ENCODE measurements at places on chromosomes 3 and 15.

DNA sequence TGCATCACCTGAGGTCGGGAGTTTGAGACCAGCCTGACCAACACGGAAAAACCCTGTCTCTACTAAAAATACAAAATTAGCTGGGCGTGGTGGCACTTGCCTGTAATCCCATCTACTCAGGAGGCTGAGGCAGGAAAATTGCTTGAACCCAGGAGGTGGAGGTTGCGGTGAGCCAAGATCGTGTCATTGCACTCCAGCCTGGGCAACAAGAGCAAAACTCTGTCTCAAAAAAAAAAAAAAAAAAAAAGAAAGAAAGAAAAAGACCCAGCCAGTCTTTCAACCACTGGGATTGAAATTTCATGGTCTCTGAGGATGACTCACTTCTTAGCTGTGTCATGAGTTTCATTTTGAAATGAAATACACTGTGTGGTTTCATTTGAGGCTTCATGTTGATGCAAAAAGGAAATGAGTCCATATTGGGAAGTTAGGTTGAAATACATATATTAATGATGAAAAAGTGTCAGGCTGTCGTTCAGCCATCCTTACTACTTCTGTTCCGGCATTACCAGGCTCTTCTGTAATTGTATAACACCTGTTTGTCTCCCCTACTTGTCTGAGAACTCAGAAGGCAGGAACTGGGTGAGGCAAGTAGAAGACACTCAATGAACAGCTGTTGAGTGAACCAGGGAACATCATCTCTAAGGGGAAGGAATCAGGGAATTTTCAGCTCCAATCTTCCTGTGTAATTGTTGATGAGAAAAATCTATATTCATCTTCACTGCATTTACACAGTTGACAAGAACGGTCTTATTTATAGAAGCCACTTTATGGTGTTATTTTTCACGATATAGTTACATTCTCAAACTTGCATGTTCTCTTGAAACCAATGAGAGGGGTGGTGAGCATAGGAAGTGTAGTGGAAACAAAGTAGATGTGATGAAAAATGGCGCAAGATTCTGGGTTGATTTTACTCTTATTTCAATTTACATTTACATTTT is 87.4 kb downstream of the NFKBIZ start:
- DNase-seq = no peak

DNA sequence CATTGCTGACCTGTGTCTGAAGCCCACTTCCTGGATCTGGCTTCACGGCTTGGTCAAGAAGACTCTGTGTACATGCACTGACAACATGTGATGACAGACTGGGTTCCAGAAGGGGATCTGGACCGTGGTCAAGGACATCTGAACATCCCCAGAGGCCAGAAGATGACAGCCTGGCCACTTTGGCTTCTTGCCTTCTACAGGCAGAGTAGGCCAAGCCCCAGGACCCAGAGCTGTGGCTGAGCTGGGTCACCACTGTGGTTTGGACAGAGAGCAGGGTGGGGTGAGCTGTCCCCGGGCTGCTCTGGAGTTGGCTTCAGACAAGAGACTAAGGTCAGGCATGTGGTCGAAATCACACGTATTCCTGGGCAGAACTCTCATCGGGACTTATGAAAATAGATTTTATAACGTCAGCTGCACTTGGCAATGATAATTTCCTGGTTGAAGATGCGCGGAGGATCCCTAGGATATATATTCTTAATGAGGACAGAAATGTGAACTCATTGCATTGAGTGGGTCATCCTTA is 114.1 kb upstream of the FRMD4B start:
- no peak for DNase-seq

- DNase-seq = no peak
These were observed 25.0 kb downstream of the TCAIM start for GRCh38 chr3:44363591-44363990.

GRCh38 chr15:98043160-98044014 is 82.9 kb downstream of the ARRDC4 start:
- no peak for DNase-seq

DNA sequence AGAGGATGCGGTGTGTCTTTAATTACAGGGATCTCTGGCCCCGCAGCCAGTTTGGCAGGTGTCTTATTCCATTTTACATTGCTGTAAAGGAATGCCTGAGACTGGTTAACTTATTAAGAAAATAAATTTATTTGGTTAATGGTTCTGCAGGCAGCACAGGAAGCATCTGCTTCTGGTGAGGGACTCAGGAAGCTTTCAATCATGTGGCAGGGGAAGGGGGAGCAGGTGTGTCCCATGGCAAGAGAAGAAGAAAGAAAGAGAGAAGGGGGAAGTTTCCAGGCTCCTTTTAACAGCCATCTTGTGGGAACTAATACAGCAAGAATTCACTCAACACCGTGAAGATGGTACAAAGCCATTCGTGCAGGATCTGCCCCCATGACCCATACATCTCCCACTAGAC is 128.0 kb upstream of the CRBN start:
- no peak for DNase-seq

GRCh38 chr3:143600756-143601718 is 247.2 kb downstream of the SLC9A9 start:
- DNase-seq = peak; percentile 70

DNA sequence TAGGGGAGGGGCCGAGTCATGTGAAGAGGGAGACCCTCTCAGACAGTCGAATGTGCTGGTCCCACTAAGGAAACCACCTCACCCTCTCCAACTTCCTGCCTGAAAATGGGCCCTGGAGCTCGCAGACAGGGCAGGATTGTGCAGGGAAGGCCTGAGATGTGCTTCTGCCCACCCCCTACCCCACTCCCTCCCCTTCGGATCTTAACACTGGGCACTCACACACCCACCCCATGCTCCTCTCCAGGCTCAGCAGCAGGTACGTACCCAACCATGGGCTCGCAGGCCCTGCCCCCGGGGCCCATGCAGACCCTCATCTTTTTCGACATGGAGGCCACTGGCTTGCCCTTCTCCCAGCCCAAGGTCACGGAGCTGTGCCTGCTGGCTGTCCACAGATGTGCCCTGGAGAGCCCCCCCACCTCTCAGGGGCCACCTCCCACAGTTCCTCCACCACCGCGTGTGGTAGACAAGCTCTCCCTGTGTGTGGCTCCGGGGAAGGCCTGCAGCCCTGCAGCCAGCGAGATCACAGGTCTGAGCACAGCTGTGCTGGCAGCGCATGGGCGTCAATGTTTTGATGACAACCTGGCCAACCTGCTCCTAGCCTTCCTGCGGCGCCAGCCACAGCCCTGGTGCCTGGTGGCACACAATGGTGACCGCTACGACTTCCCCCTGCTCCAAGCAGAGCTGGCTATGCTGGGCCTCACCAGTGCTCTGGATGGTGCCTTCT is 20.0 kb downstream of the ATRIP start:
- DNase-seq = no peak

- DNase-seq = no peak
These were observed 19.4 kb downstream of the SLC6A11 start for GRCh38 chr3:10835406-10835805.

DNA sequence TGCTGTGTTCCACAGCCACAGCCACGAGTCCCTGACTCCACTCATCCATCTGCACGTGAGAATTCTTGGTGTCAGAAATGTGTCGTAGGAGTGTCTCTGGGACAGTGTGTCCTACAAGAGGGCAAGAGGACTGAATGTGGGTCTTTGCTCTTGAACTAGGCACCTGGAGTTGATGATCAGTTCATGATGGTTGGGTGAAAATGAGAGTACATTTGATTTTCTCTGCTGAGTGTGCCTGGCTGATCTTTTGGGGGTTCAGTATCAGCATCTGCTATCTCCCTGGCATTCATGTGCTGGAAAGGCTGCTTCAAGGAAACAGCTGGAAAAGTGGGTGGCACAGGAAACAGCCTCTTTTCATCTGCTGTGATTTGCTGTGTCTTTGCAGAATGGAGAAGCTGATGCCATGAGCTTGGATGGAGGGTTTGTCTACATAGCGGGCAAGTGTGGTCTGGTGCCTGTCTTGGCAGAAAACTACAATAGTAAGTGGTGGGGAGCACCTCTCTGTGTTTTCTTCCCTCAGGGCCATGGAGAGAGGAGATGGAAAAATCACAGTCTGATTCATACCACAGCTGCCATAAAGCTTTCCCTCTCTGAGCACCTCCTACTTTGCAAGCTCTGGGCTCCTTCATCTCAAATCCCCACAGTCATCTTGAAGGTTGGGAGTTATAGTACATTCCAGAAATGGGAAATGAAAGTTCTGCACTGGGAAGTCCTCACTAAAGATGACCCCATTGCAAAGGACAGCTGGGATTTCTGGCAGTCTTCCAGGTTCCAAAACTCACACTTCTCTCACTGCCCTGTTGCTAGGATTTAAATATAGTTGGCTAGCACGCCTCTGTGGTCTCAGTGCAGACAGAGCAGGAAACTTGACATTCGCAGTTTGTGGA is 17.8 kb downstream of the TF start:
- DNase-seq = no peak

DNA sequence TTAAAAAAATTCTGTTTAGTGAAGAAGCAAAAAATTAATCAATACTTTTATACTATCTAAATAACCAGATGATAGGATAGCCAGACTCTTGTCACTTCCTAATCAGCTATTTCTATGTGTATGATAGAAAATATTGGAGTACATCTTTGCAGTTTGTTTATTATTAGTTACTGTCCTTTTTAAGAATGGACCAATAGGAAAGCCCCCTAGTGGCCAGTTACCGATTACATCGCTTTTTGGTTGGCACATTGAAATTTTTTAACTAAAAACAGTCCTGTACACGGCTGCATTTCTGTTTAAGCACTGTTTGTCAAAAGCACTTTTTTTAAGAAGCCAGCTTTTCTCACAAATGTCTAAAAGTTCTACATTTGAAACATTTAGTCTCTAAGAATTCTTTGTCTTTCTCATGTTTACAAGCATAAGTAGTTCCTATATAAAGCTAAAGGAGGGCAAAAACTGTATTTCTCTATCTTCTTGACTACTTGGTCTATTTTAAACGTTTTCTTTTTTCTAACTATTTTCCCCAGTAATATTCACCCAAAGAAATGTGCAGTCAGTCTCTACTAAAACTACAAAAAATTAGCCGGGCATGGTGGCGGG is 253.2 kb upstream of the LRTM1 start:
- DNase-seq = peak; percentile 28

DNA sequence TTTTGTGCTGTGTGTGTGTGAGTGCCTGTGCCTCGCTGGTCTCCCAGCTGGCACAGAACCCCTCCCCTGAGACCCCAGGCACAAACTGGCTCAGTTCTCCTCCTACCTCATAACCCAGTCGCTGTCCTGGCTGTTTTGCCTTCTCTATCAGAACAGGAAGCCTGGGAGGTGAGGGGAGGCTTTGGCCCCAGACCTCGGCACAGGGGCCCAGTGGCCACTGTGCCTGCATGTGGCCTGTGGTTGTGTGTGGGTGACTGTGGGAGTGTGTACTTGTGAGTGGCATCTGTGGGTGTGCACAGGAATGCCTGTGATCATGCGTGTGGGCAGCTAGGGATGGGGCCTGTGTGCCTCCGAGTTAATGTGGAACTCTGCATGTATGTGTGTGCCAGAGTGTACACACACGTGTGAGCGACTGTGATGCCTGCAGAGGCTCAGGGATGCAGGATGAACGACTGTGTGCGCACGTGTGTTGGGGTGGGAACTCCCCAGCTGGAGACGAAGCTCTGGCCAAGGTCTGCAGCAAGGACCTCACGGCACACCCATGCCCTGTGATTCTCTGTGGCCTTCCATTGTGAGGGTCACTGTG is 32.3 kb downstream of the PSTPIP1 start:
- DNase-seq = no peak

DNA sequence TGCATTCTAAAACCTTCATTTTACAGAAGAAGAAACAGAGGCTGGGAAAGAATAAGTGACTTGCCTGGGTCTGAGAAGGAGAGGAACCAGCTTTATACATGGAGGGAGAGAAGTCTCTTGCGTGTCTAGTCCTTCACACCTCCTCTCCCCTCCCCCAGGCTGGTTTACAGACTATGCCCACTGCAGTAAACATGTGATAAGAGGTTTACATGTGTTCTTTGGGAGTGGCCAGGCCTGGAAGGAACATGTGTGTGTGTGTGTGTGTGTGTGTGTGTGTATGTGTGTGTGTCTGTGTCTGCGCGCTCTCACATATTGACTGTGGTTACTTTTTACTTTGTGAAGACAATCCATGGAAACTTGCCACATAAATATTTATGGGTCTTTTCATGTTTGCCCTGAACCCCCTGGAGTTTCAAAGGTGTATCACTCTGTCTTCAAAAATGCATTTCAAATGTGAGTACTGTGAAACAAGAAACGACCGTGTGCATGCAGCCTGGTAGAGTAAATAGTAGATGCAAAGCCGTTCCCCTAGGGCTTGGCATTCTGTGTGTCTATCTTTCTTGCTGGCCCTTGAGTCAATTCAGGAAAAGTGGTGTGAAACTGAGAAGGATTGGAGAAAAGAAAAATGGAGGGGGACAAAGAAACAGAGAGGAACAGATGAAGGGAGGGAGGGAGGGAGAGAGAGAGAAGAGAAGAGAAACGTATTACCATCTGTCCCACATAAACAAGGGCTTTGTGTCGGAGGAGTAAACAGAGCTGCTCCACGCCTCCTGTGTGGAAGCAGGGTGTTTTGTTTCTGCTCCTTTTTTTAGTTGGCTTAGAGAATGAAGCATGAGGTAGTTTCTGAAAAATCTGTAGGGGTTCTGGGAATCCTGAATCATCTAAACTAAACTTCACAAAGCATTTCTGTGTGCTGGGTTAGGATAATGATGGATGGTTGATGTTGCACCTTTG is 51.7 kb downstream of the CLDN11 start:
- no peak for DNase-seq

Data from dermis microvascular lymphatic vessel endothelial cell (primary cell).